Activated naive CD4-positive, alpha-beta T cell treated with anti-CD3 and anti-CD28 coated beads, Interleukin-2, amount 50 U/mL, for 72 hours (primary cell): ENCODE measurements at places on chromosomes 4 and X. TPM values are rescaled to one million over a fixed set of nuclear protein-coding genes. Genes with fewer than 3 reads are reported as not detected.

DNA sequence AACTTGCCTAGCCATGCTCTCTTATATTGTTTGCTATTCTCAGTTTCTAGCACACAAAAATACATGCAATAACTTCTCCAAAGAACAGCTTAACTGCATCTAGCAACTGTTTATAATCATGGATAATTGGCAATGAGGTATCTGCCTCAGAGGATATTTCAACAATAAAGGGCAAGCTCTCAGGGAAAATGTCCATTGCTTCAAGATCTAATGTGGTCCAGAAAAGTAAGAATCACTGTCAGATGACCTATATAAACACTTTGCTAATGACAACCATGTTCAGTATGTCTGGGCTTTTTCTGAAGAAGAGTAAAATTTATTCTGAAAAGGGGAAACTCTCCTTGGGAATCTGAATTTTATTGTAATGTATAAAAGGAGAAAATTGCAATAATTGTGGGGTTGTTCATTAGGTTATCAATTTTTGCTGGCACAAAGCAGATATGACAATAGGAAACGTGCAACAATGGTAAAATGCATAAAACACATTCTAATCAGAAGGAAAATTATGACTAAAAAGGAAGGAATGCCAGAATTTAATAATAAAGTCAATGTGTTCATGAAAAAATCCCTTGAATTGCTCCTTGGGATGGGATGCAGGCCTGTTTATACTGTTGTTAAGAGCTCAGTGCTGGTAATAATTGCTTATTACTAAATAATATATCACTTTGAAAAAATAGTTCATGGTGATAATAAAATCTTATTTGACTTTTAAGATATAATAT is 90.3 kb downstream of the ANTXR2 start:
- no peak for DNase-seq

GRCh38 chrX:100696699-100697351 is 35.1 kb downstream of the SYTL4 start:
- DNase-seq: no peak

DNA sequence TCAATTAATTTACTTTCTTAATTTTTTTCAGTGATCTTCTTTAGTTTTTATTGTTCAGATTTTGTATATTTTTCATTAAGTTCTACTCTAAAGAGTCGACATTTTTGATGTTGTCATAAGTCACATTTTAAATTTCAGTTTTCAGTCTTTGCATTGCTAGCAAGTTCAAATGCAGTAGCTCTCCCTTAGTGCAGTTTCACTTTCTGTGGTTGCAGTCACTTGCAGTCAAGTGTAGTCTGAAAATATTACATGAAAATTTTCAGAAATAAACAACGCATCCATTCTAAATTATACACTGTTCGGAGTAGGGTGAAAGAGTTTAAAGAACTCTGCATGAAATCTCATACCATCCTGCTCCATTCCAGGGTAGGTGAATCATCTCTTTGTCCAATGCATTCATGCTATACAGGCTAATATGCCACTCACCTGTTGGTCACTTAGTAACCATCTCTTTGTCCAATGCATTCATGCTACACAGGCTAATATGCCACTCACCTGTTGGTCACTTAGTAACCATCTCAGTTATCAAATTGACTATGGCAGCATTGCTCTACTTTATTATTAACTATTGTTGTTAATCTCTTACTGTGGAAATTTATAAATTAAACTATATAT is 356.9 kb downstream of the STPG2 start:
- no peak for DNase-seq

GRCh38 chrX:56313308-56313707 is 81.2 kb downstream of the KLF8 start:
- no peak for DNase-seq

DNA sequence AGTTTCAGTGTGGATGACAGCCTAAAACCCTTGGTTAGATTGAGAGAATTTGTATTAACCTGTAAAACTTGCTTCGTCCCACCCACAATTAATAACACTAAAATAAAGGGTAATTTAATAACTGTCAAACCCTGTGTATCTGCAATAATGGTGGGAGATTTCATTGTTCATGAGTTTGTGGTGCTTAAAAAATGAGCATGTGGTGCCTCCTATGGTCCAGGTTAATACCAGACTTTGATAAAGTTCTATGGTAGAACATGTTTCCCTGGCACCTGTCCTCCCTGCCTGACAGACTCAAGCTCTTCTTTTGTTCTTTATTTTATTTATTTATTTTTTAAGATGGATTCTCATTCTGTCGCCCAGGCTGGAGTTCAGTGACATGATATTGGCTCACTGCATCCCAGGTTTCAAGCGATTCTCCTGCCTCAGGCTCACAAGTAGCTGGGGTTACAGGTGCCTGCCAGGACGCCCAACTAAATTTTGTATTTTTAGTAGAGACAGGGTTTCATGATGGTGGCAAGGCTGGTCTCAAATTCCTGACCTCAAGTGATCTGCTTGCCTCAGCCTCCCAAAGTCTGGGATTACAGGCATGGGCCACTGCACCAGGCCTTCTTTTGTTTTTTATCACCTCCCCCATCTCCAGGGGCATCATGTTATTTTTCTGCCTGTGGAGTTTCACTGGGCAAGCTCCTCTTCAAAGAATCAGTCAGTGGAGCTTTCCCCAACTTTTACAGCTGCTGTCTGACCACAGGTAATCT is 289.2 kb downstream of the NR3C2 start:
- no peak for DNase-seq

DNA sequence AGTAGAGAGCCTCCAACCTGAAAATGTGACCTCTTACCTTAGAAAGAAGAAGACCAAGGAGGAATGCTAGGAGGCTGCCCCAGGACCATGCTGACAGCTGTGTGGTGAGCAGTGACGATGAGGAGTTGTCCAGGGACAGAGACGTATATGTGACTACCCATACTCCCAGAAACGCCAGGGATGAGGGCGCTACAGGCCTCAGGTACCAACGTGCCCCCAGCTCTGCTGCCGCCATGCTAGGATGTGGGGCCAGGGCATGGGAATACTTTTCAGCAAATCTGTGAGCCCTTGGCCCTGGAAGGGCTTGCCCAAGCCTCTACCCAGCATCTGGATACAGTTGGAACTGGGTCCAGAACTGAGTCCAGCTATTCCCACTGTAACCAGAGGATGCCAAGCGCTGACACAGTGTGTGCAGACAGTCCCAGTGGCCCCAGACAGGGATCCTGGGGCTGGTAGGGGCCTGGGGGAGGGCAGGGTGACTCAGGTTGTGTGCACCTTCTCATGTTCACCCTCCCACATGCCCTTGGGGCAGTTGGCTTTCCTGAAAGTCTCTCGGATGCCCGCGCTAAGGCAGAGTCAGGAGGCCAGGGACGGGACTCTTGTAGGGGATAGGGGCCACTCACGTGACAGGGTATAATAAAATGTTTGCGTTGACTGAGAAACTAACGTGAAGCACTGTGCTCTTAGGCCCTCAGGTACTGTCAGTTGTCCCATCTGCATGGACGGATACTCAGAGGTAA is 23.9 kb upstream of the FAM193A start:
- no peak for DNase-seq

DNA sequence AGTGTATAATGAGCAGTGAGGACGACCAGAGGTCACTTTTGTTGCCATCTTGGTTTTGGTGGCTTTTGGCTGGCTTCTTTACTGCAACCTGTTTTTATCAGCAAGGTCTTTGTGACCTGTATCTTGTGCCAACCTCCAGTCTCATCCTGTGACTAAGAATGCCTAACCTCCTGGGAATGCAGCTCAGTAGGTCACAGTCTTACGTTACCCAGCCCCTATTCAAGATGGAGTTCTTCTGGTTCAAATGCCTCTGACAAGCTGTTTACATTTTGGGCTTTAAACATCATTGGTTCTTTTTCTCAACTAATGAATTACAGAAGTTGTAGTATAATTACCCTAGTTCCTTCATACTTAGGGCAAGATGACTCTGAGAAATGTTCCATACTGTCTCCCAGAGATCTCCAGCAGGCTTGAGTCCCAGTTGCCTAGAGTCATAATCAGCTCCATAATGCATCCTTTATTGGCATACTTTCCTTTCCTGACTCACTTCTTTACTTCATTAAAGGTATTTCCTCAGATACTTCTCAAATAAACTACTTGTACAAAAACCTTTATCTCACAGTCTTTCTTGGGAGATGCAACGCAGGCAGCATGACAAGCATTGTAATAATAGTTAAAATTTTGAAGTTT is 136.5 kb downstream of the KDM6A start:
- DNase-seq: no peak

DNA sequence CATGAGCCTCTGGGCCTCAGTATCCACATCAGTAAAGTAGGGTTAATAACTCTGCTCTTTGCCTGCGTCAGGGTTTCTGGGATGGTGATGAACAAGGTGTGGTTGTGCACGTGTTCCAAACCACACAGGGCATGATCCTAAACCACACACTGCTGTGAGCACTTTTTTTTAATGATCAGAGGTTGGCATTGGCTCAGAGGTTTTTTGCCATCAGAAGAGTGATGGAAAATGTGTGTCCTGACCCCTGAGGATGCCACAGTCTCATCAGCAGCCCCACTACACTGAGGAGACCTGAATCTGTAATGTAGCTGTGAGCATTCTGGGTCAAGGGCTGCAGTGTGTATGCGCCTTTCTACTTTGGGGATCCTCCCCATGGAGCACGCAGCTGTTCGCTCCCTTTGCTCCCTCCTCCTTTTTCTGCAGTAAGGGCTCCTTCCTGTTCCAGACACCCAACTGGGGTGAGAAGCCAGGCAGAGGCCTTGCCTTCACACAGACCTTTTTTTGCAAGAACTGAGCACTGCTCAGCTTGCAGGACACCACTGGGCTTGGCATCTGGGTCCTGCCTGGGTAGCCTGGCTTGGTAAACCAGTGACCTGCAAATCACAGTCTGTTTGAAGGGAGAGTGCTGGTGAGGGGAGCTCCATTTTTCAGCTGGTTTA is 87.5 kb downstream of the MAMLD1 start:
- no peak for DNase-seq

DNA sequence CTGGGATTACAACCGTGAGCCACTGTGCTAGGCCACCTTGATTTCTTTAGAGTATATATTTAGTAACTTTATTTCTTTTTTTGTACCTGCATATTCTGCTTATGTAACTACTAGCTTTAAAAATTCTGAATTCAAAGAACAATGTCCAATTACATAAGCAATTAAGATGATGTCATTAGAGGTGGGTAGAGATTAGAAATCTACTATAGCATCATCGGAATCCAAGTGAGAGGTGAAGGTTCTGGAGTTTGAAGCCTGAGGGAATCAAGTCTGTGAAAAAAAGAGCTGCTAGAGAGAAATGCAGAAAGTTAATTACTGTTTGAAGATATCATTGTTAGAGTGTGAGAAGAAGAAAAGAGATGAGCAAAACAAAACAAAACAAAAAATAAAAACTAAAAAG is 79.0 kb upstream of the ENPEP start:
- DNase-seq: no peak

- peak; percentile 11 for DNase-seq
Measured at GRCh38 chr4:105709081-105709450, 482 bp downstream of the GSTCD start.

The BEND4 gene
- 0.09 TPM for total RNA-seq

The POF1B gene
- 0.09 TPM for total RNA-seq

The TCEAL6 gene
- not detected for total RNA-seq

The RS1 gene
- not detected for total RNA-seq

The NLRP2B gene
- not detected for total RNA-seq

The TRPC3 gene
- 2.3 TPM for total RNA-seq
